SHP77 (cell line): ENCODE measurements at places on chromosomes 7 and 10.

DNA sequence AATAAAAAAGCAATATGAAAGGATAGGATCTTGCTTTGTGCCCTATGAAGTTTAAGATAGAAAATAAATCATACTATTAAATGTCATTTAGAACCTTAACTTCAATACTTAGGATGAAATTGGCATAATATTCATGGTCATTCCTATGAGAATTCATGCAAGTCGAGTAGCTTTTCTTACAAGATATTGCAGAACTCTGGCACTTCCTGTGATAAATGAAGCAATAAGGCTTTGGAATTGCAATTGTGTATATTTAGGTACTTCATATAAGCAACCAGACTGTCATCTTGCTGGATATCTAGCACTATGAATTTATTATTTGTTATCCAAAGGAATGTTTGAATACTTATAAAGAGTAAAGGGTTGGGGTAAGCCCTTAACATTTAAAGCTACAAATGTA is 116.5 kb downstream of the ZNF438 start:
- DNase-seq = no peak

GRCh38 chr7:100435401-100436304 is 644 bp downstream of the PPP1R35 start:
- no peak for DNase-seq

- no peak for DNase-seq
These were observed 4.7 kb downstream of the TMEM236 start for GRCh38 chr10:17756557-17757217.

DNA sequence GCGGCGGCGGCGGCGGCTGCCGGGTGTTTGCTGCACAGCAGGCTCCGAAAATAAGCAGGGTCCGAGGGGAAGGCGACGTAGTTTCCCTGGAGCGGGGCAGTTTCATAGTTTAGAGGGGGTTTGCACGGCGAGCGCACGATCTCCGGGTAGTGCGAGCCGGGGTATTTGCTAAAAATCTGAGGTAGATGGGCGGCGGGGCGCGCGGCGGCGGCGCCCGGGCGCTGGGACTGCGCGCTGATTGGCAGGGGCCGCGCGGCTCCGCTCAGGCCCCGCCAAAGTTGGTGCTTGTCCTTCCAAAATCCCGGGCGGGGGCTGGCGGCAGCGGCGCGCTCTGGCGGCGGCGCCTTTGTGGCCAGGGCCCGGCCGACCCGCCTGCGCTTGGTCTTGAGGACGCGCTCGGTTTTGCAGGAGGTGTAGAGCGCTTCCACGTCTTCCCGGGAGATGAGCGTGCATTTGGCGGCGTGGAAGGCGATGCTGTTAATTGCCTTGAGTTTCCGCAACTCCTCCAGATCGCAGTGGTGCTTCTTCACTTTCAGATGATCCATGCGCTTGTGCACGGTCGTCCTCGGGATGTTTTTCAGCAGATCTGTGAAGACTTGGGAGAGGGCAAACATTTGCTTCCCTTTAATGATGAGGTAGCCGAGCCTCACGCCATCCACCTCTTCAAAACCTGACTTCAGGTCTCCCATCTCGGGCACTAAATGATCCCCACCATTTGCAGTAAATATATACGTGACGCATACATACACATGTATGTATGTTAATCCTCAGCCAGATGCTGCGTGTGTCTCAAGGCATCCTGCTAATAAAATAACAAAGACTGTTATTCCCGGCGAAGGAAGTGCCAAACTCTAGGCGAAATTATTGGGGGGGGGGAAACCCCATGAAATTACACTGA is 8.1 kb downstream of the SKIDA1 start:
- DNase-seq = peak; percentile 39

DNA sequence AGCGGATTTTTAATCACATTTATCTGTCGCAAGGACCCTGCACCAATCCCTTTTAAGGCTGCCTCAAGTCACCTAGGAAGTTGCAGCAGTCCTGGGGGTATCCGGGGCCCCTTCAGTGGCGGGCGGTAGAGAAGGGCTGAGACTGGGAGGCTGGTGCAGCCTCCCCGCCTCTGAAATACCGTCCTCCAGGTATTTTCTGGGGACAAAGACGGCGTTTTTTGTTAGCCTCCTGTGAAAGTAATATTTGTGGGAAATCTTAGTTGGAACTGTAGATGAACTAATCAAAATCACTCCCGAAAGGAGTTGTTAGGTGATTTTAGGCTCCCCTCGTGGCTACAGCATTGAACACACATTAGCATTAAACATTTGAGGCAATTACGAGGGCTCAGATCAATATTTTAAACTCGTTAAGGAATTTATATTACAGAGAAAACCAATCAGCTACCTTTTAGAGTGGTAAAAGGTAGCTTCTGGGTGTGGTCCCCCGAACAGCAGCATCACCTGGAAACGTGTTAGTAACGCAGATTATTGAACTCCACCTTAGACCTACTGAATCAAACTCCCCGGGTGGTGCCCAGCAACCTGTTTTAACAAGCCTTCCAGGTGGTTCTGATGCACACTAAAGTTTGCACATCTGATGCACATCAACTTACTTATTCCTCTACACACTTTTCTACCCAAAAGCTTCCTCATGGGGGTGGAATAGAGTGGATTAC is 530 bp upstream of the ANXA7 start:
- DNase-seq = no peak

- no peak for DNase-seq
These were observed 158.7 kb downstream of the TNS3 start for GRCh38 chr7:47423196-47423595.

GRCh38 chr7:44288381-44288685 is 37.1 kb downstream of the CAMK2B start:
- DNase-seq = no peak

- no peak for DNase-seq
These were observed 116.0 kb downstream of the BUB3 start for GRCh38 chr10:123270221-123270620.

DNA sequence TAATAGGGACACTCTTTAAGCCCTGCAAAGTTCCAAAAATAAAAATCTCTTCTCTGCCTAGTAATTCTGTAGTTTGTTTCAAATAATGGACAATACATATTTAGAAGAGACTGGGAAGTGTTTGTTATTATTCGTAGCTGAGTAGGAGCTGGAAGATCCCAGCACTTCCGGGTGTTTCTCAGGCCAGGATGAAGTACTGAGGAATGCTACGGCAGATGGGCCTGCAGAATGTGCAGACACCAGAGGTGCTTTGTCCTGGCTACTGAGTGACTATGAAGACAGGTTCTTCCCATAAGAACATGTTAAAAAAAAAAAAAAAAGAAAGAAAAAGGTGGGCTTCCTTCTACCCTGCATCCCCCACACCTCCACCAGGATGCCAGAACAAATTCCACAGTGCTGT is 36.1 kb downstream of the ETV1 start:
- no peak for DNase-seq

DNA sequence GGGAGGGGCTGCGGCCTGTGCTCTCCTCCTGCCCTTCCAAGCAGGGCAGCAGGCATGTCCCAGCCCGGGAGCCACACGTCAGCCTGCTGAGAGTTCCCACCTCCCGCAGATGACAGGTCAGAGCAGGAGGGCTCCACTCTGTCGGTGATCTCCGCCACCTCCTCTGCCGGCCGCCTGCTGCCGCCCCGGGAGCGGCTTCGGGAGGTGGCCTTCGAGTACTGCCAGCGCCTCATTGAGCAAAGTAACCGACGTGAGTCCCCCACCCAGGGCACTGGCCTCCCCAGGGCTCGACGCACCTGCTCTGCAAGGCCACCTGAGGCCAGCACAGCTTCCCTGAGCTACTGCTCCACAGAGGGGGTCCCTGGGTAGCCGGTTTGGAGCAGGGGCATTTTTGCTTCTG is 9.4 kb downstream of the AP5Z1 start:
- DNase-seq = no peak

- DNase-seq = peak; percentile 83
These were observed 84.7 kb downstream of the SNX10 start for GRCh38 chr7:26376175-26376917.

DNA sequence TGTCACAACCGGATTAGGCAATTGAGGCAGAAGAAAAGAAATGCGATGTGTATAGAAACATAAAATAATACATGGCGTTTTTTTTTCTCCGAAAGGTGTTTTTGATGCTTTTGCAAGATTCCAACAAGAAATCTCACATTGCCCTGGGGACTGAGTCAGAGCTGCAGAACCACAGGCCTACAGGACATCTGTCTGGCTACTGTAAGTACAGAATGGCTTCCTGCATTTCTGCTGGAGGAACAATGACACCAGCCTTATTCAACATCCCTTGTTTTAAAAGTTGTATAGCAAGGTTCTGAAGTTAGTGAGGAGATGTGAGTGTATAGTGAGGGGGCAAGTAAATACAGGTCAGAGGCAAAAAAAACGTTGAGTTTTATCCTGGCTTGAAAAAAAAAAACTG is 256.4 kb downstream of the ABCA13 start:
- DNase-seq = no peak

GRCh38 chr7:149565096-149565382 is 67.4 kb upstream of the ZNF746 start:
- DNase-seq = no peak

DNA sequence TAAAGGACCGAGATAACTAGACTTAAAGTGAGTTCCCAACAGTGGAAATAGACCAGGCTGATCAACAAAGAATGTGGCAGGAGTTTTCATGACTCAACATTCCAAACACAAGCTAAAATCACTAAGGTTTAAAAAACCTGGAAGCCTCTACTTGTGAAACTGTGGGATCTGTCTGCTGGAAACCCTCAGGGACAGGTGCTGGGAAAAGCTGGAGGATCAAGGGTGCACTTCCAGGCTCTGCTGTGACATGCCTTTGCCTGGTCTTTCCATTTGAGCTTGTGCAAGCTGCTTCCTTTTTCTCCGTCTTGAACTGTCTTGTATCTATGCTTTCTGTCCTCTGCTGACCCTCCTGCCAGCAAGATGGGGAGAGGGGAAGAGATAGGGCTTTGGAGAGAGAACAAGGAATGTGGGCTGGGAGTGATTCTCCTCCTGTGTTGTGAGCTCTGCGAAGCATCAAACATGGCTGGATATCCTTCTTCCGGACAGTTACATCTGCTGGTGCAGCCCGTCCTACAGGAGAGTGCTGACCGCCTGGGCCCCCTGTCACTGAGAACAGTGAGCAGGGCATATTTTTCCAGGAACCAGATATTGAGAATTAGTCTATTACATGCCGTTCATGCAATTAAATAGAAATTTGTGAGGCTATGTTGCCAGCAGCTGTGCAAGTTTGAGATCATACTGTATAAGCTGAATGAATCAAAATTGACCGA is 25.5 kb downstream of the ARHGAP22 start:
- DNase-seq = no peak

DNA sequence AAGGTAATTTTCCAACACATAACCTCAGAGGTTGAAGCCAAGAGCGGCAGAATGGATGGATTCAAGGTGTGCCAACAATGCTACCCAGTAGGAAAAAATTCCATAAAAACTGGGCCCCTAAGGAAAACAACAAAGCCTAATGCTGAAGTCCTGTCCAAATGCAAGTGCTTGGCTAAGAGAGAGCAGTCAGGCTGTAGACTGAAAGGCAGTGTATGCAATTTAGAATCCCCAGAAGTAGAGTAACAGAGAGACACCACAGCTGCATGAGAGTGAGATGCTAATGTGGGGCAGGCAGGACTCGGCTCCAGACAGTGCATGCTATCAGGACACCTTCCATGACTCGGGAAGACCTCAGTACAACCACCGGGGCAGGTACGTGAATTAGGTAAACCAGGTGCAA is 124.5 kb downstream of the ZFAND4 start:
- no peak for DNase-seq

- no peak for DNase-seq
These were observed 812.8 kb downstream of the LRMDA start for GRCh38 chr10:76244061-76244686.

GRCh38 chr10:89981891-89982290 is 280.5 kb downstream of the KIF20B start:
- no peak for DNase-seq

- DNase-seq = no peak
These were observed 694.5 kb downstream of the LRMDA start for GRCh38 chr10:76125900-76126299.

DNA sequence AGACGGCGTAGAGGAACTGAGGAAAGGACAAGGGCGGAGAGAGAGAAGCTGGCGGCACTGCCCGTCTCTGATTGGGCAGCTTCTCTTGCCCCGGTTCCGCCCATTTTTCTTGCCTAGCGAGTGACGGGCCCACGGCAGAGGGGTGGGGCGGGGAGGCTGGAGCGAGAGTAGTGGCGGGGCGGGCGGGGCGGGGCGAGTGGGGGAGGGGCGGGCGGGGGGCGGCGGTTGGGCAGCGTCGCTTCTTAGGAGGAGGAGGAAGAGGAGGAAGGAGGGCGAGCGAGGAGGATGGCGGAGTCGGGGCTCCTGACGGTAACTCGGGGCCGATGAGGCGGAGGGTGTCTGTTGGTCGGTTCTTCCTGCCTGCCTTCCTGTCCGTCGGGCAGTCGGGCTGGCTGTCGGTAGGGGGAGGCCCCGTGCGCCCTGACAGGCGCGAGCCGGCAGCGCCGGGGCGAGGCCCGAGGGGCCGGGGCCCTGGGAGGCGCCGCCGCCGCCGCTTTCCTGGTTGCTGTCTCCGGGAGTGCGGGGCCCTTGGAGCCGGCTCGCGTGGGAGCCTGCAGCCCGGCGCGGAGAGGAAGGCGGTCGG is at the start of gene SHOC2:
Gene SHOC2, plus strand, starts transcription at position 256 of the 583 bp plus-strand sequence. CDS start 44,755 bp downstream, outside the sequence.
- DNase-seq = no peak

DNA sequence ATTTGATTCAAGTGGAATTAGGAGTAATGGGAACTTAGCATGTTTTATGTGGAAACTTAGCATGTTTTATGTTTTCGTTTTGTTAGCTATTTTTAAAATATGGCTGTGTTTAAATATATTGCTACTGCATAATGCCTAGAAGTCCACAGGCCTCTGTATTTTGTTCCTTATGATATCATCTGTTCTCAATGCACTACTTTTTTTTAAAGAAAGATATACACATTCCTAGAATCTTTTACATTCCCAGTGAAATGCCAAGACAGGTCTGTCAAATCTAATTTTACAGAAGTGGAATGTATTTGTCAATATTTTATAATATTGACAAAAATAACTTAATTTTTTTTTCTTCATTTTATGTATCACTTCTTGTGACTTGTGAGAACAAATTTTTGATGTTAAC is 51.6 kb downstream of the ST7 start:
- no peak for DNase-seq

GRCh38 chr7:108286290-108286904 is 156.2 kb upstream of the LAMB4 start:
- DNase-seq = no peak

DNA sequence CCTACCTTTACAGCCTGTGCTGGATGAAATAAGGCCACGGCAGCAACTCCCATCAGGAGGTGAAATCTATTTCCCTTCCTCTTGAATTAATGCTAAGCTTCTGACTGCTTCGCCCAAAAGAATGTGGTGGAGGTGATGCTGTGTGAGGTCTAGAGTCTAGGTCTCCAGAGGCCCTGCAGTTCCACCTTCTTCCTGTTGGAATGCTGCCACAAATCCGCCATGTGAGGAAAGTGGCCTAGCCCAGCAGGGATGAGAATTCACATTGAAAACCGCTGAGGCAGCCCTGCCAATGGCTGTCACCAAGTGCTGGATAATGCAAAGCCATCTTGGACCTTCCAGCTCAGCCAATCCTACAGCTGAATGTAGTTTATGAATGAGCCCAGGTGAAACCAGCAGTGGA is 28.0 kb downstream of the RHOBTB1 start:
- DNase-seq = no peak
